ENCODE measurements at places on chromosomes 4 and X.
A peak's percentile ranks its signal among the peaks of the same experiment; 100 is the strongest.

GRCh38 chr4:69470561-69470960 lies 25.1 kb downstream of the UGT2B4 start:
- DNase-seq: no peak

DNA sequence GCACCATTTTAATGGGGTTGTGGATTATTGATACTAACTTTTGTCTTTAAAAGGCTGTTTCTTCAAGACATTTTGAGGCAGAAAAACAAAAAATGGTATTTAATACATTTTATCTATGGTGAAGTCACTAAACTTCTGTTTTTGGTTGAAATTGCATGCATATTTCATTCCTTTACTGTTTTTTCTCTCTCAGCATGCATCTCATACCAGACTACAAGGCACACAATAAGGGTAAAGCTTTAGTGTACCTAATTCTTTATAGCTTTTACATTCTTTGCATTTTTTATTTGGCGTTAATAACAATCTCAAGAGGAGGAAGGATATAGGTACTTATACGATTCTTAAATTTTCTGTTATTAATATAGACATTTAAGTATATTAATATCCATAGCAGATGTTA lies 151.0 kb upstream of the DKK2 start:
- DNase-seq: no peak

DNA sequence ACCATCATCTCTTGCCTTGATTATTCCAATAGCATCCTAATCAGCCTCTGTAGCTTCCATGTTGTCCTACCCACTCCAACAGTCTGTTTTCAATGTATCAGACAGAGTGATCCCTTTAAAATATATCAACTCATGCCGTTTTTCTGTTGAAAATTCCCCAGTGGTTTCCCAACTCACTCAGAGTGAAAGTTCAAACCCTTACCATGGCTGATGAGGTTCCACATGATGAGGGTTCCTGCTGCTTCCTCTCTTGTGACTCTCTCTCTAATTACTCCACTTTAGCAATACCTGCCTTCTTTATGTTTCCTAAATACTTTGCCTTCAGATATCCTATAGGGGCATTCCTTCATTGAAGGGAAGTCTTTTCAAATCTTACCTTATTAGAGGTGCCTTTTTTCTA lies 334.7 kb downstream of the PPP1R2C start:
- no peak for DNase-seq

GRCh38 chr4:101355246-101355645 lies 7.9 kb upstream of the PPP3CA start:
- DNase-seq: no peak

DNA sequence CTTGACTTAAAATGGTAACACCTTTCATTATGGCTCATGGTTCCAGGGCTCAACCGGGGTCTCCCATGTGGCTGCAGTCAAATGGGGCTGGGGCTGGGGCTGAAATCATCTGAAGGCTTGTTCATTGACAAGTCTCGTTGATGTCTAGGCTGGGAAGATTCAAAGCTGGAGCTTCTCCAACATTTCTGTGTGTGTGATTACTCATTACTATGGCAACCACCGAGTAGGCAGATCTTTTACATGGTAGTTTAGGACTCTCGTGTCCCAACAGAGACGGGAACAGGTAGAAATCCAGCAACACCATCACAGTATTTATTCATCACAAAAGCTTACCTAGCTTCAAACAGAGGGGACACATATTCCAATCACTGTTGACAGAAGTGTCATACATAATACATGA lies 7.8 kb downstream of the YTHDC1 start:
- DNase-seq: no peak

DNA sequence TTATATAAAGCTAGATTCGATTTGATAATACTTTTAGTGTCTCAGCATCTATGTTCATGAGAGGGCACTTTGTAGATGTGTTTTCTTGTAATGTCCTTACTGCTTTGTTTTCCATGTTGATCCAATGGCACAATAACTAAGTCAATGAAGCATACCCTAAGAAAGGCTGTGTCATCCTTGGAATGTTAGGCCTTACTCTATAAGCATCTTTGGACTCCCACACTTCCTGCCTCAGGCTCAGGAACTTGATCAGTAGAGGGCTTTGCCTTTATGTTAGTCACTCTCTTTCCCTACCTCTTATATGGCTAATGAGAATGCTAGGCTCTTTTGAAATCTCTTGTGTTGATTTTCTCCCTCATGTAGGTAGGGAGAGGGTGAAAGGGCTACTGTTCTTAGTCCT lies 33.2 kb upstream of the EDA2R start:
- no peak for DNase-seq

- DNase-seq: no peak
Observed at GRCh38 chr4:37757121-37757520, 69.4 kb upstream of the PGM2 start.

GRCh38 chr4:8846826-8847225 lies 24.8 kb downstream of the HMX1 start:
- DNase-seq: peak; percentile 12

GRCh38 chrX:85930099-85930498 lies 117.3 kb downstream of the CHM start:
- DNase-seq: no peak

Measured in breast epithelium (tissue), 4 donors.